ENCODE measurements at places on chromosomes 13 and 19.

DNA sequence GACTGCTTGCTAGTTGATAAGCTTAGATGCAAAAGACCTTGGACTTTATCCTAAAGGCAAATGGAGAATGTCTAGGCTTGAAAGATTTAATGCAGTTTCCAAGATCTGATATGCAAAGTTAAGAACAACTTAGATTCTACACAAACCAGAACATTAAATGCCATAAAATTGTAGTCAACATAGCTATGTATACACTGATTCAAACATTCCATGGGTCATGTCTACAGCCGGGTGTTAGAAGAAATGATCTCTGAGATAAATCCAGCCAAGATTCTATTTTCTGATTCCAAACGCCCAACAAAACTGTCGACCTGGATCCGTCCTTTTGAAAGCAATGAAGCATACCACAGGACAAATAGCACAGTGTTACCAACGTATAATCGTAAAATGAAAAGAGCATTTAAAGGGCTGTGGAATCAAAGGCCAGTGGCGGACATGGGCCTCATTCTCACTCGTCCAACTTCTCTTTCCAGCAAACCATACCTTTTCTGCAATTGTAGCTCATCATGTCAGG lies 52.7 kb downstream of the KCTD12 start:
- DNase-seq, result no peak

- no peak for DNase-seq
Observed at GRCh38 chr13:66965181-66965580, 265.0 kb downstream of the PCDH9 start.

- DNase-seq, result peak; percentile 26
Observed at GRCh38 chr19:3132971-3133792, 2.7 kb upstream of the GNA15 start.

DNA sequence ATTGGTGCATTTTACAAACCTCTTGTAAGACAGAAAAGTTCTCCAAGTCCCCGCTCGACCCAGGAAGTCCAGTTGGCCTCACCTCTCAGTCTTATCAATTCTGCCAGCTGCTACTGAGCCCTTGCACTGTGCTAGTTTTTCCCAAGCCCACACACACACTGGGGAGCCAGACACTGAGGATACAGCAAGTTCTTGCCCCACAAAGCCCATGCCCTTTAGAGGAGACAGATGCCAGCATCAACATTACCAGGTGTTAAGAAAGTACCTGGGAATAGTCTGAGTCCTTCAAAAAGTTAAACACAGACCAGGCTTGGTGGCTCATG lies 175.0 kb downstream of the PTPRS start:
- no peak for DNase-seq

DNA sequence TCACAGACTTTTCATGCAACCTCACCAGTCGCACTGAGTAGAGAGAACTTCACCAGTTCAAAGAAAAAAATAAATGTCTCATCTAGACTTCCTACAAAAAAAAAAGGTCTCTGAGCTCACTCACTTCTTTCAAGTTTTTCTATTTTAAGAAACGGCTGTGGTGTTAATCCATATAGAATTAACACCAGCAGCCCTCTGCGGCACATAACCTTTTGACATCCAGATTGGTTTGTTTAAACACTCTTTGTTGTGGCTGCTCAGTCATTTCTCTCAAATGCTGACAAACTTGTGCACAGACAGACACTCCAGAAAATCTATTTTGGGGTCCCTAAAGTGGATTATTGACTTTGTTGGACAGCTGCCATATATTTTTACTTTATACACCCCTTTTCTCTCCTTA lies 874.9 kb downstream of the EFNB2 start:
- no peak for DNase-seq

DNA sequence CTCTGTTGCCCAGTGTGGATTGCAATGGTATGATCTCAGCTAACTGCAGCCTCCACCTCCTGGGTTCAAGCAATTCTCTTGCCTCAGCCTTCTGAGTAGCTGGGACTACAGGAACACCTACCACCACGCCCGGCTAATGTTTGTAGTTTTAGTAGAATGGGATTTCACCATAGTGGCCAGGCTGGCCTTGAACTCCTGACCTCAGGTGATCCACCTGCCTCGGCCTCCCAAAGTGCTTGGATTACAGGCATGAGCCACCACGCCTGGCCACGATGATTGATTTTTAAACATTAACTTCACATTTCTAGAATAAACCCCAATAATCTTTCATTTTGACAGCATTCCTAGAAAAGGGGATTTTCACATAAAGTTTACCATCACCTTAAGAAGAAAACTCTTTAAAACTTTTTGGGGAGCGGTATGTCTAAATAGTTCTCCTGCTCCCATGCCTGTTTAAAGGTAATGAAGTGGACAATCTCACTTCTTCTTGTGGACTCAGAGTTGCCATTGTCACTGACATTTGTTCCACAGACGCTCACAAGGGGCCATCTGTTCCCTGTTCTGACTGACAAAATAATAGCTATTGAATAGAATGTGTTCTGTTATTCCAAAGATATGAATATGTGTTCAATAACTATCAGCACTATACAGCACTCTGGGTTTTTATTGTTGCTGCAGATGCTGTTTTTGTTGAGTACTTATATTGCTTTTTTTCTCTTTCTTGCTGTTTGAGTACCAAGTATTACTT lies 66.1 kb upstream of the C1QTNF9B start:
- DNase-seq, result no peak

- no peak for DNase-seq
Observed at GRCh38 chr19:55352549-55353145, 1.9 kb downstream of the COX6B2 start.

GRCh38 chr19:11781295-11782057 lies 14.7 kb downstream of the ZNF441 start:
- no peak for DNase-seq

GRCh38 chr19:55116859-55117662 lies at the start of gene PPP1R12C:
TSS of gene PPP1R12C (minus strand) at chr19:55117637. CDS start at chr19:55117543, 94 bp downstream.
- DNase-seq, result no peak

- no peak for DNase-seq
Observed at GRCh38 chr13:112466132-112467058, 90.2 kb downstream of the SPACA7 start.

GRCh38 chr19:3743486-3743885 lies 18.0 kb downstream of the APBA3 start:
- DNase-seq, result no peak

DNA sequence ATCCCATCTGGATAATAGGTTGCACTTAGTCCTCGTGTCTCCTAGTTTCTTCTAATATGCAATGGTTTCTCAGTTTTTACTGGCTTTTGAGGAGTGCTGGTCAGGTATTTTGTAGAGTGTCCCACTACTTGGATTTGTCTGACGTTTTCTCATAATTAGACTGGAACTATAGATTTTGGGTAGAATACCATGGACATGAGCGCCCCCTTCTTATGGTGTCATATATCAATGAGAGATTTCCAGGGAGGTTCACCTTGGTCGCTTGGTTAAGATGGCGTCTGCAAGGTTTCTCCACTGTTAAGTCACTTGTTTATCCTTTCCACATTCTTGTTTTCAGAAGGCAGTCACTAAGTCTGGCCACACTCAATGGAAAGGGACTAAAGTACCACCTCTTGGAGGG lies 6.7 kb downstream of the SOHLH2 start:
- no peak for DNase-seq

DNA sequence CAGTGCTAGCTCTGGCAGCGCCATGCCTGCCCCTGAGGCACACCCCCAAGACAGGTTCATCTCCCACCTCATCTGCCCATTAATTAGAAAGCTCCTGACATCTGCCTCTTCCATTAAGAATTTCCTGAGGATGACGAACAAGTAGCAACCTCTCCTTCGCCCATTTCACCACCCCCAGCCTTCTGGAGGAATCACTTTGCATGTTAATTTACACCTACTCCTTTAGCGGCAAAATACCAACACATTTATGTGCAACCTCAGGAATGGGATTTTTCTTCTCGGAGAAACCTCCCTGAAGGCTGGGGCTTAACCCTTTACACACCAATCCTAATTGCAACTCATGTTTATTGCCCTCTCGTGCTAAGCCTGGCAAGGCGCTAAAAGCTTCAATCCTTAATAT lies 13.8 kb downstream of the SLC7A1 start:
- DNase-seq, result no peak

DNA sequence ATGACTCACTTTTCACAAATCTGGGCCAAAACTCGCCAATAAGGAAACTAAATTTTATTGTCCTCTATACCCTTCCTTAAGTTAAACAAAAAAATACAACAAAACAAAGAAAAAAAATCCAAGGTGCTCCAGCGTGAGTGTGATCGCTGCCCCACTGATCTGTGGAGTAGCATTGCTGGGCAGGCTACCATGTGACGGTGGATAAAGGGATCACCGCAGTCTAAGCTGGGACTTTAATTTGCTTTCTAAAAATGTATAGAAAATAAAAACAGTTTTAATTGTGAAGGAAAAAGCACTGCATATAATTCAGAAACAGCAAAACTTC lies 92.9 kb downstream of the FLT1 start:
- DNase-seq, result no peak

DNA sequence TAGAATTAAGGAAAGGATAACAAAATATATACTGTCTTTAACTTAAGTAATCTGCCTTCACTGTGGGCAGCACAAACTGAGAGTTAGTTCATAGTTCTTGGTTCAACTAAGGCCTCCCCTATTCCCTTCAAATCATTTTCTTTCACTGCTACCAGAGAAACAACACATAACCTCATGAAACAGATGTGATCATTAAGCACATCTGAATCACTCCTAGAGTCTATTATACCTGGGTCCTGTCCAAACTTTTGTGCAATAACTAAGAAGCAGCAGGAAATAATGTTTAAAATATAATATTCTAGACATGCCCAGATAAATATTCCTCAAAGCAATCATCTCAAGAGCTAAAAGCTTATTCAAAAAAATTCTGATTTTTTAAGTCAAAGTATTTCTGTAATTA lies 62.9 kb downstream of the ZC3H13 start:
- no peak for DNase-seq

GRCh38 chr19:56091066-56091490 lies 30.0 kb downstream of the ZNF787 start:
- no peak for DNase-seq

DNA sequence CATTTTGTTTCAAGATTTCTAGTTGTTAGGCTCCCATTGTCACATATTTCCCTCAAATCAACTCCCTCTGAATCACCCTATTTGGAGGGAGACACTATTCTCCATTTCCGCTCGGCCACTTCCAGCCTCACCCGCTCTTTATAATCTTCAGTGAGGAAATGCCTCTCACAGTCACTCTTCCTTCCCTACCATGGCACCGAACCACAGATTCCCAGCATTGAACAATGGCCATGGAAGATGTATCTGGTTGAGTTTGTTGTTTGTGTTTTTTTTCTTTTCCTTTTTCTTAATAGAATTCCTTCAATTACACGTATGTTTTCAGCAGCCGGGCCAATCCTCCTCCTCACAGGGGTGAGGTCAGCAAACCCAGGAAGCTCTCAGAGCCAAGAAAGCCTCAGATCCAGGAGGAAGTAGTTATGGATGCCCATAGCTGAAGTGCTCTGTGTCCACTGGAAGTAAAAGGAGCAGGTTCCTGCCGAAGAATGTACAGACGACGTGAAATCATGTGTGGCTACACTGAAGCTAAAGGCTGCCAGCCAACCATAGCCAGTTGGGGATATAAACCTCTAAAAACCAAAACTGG lies 472.1 kb downstream of the FOXO1 start:
- DNase-seq, result no peak

All from amygdala (tissue), 56 donors.